Stimulated activated CD8-positive, alpha-beta memory T cell treated with anti-CD3 and anti-CD28 coated beads, Interleukin-15, amount 100 ng/mL, for 48 hours (primary cell): ENCODE measurements at places on chromosomes 6 and 20.

DNA sequence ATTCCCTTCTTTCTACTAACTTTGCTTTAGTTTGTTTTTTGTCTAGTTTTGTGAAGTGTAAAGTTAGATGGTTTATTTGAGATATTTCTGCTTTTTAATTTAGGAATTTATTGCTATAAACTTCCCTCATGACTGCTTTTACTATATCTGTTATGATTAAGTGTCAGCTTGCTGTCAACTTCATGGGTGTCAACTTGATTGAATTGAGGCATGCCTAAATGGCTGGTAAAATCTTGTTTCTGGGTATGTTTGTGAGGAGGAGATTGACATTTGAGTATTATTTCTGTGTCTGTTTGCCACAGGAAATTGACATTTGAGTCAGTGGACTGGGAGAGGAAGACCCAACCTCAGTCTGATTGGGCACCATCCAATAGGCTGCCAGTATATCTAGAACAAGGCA is 1147.0 kb upstream of the EYS start:
- no peak for DNase-seq

DNA sequence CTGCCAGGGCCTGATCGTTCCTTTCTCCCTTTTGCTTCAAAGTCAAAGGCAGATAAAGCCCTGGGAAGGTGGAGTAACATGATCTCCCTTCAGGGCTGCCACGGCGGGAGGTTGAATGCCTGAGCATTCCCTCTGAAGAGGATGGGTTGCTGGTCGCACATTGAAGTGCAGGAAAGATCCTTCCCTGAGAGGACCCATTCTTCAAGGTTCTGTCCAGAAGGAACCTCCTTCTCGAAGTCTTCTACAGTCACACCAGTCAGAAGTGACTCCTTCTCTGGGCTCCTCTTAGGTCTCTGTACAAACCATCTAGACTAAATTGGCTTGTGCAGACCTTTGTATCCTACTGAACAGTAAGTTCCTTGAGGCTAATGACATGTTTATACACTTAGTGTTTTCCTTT is 192.6 kb upstream of the VGLL2 start:
- DNase-seq, result no peak

GRCh38 chr20:1121429-1121828 is 3.0 kb downstream of the PSMF1 start:
- no peak for DNase-seq

- no peak for DNase-seq
These were observed 27.0 kb downstream of the CST9L start for GRCh38 chr20:23541330-23541729.
